ENCODE measurements at places on chromosomes 2 and 18.

DNA sequence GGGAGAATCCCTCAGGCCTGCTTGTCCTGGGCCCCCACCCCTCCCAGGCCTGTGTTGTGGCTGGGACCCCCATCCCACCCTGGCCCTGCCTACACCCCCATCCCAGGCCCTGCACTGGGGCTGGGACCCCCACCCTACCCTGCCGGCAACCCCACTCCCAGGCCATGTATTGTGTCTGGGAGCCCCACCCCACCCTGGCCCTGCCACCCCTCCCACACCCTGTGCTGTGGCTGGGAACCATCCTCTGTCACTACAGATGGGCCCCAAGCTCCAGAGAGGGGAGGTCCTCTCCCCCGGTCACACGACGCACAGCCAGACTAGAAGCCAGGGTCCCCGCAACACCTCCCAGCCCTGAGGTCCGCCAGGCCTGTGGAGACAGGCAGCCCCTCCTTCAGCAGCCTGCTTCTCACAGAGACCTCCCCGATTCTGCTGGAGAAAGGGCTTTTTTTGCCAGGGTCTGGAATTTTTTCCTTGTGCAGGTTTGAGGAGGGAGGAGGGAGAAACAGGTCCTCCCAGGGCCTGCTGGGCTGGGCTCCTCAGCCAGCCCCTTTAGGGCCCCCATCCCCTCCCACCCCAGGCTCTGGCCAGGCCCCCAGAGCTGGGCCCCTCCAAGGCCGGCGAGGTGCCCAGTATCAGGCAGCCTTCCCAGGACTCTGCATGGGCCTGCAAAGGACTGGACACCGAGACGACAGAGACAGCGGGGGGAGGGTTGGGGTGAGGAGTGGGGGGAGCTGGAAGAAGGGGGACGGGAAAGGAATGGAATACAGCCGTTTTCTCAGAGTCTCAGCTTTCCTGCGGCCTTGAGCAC is 28.0 kb downstream of the KIF1A start:
- DNase-seq: peak; percentile 85

DNA sequence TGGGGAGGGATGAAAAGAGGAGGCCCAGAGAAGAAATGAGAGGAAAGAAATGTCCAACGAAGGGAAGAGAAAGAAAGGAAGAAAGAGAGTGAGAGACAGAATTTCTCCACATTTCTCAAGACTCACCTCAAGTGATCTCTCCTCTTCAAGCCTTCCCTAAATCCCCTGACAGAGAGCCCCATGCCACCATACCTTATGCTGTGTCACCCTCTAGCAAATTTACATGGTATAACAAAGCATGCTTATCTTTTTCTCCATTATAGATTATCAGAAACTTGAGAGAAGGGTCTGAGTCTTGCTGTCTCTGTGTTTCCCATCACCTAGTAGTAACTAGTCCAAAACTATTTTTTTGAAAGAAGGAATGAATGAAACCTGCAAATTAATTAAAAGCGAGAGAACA is 1208.4 kb downstream of the DPP10 start:
- no peak for DNase-seq

DNA sequence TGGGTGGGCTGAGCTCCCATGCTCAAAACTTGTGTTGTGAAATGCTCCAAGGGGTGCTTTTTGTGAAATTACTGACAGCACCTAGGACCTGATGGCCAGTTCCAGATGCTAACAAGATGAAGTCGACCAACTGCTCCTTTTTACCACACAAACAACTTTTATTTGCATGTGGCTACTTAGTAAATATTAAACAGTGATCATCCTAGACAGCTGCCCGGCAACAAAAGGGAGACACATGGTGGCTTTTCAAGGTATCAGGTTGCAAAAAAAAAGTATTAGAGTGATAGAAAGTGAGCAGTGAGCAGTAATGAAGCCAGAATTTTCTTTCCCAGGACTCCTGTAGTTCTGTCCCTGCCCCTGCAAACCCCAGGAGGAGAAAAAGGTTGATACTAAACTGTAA is 118.5 kb downstream of the RPIA start:
- peak; percentile 13 for DNase-seq

DNA sequence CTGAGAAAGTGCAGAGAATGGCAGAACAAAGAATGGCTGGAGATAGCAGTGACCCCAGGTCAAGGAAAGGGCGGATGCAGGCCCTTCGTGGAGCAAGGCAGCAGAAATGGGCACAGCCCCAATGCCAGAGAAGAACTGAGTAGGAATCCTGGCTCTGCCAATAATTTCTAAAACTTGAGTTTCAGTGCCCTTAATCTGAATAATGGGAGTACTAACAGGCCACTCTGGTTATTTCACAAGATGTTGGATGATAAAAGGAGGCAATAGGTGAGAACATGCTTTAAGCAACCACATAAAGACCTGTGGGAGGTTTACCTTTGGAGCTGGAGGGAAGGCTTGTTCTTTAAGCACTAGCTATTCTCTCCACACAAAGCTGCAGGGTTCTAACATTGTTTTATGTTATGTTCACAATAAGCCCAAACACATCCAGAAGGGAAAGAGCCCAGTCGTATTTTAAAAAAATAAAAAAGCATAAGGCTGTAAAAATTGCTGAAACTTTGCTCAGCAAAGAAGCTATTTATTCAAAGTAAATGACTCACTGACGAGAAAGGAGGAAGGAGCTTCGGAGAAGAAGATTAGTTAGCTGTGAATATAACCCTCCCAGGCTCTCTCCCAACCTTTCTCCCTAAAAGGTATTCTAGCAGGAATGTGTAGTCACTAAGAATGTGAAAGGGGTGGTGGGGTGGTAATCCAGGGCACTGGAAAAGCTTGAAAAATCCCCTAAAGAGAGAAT is 470.2 kb downstream of the TXNL1 start:
- no peak for DNase-seq

GRCh38 chr2:155442088-155442487 is 743.6 kb downstream of the KCNJ3 start:
- no peak for DNase-seq

DNA sequence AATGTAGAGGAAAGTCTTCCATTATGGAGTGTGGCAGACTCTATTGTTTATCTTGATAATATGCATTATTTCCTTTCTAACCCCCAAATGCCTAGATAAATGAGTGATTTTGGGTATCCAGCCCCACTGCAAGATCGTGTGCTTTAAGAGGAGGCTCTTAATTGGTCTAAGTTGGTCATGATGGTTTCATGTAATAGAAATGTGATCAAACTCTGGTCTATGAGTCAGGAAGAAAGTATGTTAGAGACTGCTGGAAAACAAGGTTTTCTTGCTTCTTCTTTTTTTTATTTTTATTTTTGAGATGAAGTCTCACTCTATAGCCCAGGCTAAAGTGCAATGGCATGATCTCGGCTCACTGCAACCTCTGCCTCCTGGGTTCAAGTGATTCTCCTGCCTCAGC is 344.5 kb upstream of the TNP1 start:
- DNase-seq: no peak

DNA sequence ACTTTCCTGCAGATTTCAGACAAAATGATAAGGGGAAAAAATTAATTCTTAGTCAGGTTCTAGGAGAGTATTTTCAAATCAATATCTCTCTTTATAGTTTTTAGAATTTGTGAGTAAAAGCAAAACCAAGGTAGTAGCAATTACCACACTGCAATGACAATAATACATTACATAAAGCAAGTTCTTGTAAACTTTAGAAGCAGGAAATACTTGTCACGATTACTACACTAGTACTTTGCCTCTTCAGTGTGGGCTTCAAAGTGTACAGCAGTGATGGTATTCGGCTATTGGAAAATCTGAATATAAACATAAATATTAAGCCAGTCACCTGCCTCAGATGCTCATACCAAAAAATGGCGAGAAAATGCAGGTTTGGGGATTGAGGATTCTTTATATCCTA is 81.0 kb downstream of the ALPK2 start:
- DNase-seq: no peak

DNA sequence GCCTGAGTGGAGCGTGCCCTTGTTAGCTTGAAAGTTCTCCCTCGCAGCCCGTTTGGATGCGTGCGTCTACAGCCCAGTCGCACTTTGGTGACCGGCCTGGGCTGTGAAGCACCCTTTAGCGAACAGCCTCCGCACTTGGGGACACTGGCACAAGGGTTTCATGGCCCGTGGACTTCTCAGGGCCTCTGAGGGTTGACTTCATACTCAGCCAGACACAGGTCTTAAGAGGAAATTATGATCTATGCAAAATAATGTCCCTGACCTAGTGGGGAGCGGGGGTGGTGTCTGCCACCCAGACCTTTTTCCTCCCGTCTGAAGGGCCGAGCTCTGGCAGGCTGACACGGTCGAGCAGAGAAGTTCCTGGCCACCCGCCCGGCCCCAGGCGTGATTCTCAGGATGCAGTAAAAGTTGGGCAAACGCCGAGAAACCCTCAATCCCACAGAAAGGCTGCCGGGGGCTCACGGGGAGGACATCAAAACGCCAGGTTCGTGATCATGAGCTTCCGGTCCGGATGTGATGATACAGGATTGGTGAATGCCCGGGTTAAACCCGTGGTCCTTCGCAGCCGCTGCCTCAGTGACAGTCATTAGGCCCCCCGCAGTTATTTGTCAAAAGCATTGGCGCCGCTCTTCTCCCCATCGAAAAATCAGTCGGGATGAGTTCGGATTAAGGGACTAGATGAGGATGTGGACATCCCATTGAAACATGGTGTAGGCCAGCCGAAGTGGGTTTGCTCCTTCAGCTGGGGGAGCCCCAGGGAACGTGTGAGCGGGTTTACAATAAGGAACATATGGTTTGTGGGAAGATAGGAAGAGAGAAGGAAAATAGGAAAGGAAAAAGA is 3.6 kb upstream of the PAX3 start:
- DNase-seq: peak; percentile 59

DNA sequence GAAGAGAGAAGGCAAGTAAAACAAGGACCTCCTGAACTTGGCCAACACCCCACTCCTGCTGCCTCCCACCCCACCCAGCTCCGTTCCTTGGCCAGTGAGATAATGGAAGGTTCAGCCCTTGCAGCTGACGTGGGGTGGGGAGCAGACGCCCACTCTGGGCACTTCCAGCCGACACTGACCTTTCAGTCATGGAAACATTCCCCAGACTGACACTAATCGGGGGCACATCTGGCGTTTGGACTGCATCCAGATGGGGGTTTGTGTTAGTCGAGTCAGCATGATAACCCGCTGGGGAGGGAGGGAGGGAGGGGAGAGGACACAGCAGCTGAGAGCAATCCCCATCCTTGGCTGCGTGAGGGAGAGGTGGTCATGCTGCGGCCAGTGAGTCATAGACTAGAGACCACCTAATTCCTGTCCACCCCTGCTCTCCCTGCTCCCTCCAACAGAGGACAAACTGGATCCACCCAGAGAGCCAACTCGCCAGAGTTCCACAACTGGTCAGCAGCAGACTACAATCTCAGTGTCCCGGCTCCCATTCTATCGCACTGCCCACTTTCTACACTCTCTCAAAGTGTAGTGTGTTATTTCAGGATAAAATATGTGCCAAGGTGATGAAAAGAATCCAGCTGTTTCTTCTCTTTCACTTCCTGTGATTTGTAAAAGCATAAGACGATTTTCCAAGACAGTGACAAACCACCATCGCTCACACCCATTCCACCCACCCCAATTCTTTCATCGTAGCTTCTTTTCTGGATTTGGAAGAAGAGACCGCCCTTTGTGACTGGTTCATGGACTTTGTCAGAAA is 115.4 kb upstream of the PKDCC start:
- peak; percentile 92 for DNase-seq

DNA sequence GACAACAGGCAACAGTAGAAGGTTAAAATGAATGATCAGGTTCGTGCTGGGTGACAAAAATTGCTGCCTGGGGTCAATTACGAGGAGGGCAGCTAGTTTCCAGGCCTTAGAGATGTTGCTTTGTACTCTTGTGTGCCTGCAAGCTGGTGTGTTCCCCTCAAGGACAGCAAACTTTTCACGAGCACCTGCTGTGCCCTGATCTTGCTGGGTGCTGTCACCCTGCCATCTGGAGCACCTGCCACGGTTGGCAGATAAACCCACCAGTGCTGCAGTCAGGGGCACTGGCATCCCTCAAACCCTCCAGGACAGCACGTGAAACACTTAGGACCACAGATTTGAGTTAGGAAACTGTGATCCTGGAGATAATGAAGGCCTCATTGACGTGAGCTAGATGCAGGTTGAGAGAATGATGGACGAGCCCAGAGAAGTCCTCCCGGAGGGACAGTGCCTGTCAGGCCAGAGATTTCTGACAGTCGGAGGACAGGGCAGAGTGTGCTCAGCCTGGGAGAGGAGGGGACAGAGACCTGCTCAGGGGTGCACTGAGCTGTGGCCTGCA is 104.3 kb upstream of the RAB12 start:
- DNase-seq: no peak

GRCh38 chr2:42566025-42566424 is 2.4 kb upstream of the MTA3 start:
- DNase-seq: no peak

DNA sequence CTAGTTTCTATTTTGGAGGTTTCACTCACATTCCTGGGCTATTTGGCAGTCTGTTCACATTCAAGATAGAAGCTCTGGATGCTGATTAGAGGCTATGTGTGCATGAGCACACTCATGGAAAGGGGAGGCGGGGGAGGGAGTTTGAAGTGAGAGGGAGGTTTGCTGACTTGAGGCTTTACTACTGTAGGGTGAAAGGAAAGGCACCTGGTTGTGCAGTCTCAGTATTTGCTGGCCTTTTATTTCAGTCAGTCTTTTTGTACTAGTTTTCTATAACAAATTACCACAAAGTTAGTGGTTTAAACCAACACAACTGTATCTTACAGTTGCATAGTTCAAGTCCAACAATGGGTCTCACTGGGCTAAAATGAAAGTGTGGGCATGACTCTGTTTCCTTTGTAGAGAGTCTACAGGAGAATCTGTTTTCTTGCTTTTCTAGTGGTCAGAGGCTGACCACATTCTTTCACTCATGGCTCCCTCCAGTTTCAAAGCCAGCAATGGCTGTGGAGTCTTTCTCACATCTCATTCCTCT is 47.7 kb upstream of the NR4A2 start:
- DNase-seq: no peak

GRCh38 chr2:192741889-192742288 is 547.2 kb upstream of the TMEFF2 start:
- DNase-seq: peak; percentile 2

GRCh38 chr2:109530712-109531111 is 83.1 kb downstream of the SEPTIN10 start:
- DNase-seq: no peak

DNA sequence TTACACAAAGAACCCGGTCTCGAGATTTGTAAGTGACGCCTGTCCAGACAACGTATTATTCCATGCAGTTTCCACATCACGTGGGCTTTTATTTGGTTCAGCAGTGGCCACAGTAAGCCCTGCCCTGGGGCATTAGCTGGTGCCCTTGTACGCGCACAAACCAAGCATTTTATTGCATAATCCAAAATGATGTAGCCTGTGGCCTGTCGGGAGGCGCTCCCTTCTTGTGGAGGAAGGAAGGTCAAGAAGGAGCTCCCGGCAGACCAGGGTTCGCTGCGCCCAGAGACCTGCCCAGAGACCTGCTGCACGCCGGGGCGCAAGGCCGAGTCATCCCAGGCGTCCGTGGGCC is 179.6 kb upstream of the ALKAL2 start:
- DNase-seq: no peak

All from eye (tissue), 1 donor.